ENCODE measurements at places on chromosomes 4 and X.
A peak's percentile ranks its signal among the peaks of the same experiment; 100 is the strongest.

GRCh38 chr4:52638717-52639116 is 20.4 kb downstream of the USP46 start:
- DNase-seq, result no peak

DNA sequence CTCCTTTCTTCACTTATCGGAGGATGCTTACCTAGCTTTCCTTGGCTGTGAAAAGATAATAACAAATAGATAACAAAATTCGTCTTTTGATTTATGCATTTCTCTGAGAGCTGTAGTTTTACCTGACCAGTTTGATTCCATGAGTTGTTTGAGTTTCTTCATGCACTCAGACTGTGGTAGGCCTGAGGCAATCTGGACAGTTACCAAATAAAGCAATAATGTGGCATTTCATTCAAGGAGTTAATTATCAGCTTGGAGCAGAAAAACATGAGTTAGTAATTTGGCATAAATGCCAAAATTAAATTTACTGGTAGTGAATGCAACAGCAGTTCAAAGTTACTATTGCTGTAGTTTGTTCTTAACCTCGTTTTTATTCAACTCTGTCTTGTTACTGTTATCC is 53.5 kb downstream of the FABP2 start:
- DNase-seq, result no peak

DNA sequence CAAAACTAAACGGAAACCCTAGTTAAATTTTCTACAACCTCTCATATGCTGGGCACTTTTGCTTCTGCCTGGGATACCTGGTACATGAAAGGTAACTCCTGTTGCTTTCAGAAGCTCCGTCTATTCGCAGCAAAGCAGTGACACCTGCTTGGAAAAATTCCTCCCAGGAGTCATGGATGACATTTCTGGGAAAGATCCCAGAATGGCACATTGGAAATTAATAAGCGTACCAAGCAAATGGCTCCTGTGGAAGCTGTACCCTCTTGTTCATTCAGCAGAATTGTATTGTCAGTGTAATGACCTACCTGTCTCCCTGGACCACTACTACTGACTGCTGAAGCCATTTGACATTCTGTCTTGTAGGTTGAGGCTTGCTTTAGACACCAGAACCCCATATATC is 349.7 kb upstream of the NOCT start:
- no peak for DNase-seq

- DNase-seq, result no peak
Observed at GRCh38 chr4:15689540-15689939, 7.9 kb downstream of the FAM200B start.

DNA sequence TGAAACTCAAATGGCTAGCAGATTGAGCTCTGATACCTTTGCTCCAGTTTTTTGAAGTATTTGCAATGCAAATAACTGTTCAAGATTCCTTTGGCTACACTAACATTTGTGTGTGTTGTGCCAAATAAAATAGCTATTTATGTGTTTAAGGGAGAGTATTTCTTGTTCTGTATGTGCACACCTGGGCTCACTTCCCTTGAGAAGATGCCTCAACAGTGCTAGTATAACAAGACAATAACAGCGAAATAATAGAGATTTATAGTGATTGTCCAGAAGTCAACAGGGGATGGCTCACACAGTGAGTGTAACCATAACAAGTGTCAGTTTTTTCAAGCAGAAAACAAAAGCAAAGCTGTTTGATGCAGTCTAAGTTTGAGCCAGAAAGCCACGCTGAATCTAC is 460.5 kb downstream of the CENPC start:
- no peak for DNase-seq

DNA sequence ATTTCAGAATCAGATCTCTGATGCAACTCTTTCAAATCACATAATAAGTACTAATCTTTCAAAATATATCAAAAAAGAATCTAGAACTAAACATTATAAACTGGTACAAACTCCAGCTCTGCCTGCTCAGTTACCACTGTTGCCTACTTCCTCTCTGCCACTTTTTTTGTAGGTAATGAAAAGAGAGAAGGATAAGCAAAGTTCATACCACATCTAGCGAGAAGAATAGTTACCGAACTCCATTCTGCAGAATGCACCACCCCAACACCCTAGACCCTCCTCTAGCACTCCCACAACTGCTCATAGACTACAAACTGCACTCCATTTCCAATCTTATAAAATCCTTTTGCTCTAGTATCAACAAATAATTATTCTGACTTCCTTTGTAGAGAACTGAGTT is 19.7 kb upstream of the LRBA start:
- DNase-seq, result no peak

GRCh38 chr4:112916868-112917267 is 132.6 kb upstream of the ANK2 start:
- DNase-seq, result no peak

- no peak for DNase-seq
Observed at GRCh38 chr4:38503689-38504395, 160.2 kb upstream of the KLF3 start.

GRCh38 chrX:56783996-56784620 is 55.1 kb downstream of the NBDY start:
- DNase-seq, result no peak

- peak; percentile 56 for DNase-seq
Observed at GRCh38 chrX:110167952-110168451, 149.9 kb downstream of the AMMECR1 start.

- no peak for DNase-seq
Observed at GRCh38 chr4:70120323-70120722, 33.7 kb upstream of the PRR27 start.

DNA sequence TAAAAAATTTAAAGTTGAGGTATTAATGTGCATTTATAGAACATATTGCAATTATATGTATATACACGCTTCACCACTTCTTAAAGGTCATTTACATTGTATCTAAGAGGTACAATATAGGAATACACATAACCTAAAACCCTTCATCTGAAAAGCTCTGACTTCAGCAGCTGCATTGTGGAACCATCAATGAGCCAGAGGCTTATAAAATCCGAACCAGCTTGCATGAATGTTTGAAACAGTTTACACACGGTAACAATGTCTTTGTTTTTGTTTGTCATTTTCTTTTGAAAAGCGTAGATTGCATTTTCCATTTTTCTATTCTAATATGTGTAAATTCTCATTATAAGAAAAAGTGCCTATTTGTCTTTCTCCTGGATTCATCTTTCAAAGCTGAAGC is 221.6 kb downstream of the DCLK2 start:
- no peak for DNase-seq

- no peak for DNase-seq
Observed at GRCh38 chrX:44265559-44265958, 77.9 kb downstream of the EFHC2 start.

DNA sequence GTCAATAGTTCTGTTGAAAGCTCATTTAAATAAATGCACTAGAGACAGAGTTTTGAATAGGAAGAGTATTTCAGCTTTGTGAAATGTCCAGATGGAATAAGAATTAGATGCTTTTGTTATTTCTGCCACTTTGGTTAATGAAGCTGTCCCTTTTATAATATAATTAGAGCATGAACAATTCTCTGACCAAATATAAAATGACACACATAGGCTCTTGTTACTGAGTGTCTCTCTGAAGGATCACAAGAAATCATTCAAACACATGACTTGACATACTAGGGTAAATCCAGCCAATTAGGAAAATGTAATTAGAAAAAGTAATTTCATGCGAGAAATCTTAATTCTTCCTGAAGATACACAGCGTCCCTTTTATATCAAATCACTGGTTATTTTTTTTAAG is 68.4 kb upstream of the DDIT4L start:
- DNase-seq, result no peak

DNA sequence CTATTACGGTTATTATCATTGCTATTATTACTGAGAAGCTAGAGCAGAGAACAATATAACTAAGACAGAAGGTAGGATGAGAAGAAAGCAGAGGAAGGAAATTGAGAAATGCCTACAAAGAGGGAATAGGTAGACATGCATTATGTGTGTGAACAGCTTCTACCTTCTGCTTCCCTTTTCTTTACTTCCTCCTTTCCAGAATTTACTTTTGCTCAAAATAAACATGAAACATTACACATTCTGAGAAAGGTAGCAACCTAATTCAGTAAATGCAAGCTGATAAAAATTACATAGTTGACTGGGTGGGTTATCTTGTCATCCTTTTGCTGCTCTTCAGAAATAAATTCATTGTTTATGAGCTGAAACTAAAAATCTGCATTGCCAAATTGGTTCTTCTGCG is 54.6 kb downstream of the AMOT start:
- no peak for DNase-seq

GRCh38 chr4:34037280-34037679 is 2207.0 kb downstream of the ARAP2 start:
- DNase-seq, result no peak

DNA sequence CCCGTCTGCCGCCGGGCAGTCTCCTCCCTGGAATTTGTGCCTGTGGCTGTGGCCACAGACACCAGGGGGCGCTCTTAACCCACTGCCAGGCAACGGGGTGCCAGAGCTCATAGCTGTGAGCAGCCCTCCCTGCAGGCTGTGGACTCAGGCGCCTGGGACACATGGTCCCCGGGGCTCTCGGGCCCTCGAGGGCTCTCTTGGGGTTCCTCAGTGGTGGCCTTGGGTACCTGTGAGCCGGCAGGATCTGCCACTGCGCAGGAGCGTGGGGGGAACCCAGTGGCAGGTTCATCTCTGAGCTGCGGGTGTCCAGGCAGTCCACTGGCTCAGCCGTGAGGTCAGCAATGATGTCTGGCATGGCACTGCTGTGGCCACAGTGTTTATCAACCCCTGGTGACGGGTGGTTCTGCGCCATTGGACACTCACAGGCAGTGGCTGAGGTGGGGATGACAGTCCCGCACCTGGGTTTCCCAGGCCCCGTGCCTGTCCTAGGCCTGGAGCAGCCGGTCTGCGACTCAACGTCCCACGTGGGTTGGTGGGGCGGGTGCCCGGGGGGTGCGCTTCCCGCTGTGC is 37.2 kb downstream of the PCGF3 start:
- peak; percentile 87 for DNase-seq

GRCh38 chr4:152581536-152582160 is 45.8 kb upstream of the FBXW7 start:
- DNase-seq, result no peak

GRCh38 chr4:173527103-173527891 is 2.7 kb downstream of the HAND2 start:
- no peak for DNase-seq

GRCh38 chr4:53688186-53688790 is 97.0 kb upstream of the LNX1 start:
- peak; percentile 42 for DNase-seq

GRCh38 chr4:155909615-155910226 is 6.2 kb downstream of the TDO2 start:
- no peak for DNase-seq

GRCh38 chrX:68848189-68848940 is 19.5 kb downstream of the EFNB1 start:
- no peak for DNase-seq

DNA sequence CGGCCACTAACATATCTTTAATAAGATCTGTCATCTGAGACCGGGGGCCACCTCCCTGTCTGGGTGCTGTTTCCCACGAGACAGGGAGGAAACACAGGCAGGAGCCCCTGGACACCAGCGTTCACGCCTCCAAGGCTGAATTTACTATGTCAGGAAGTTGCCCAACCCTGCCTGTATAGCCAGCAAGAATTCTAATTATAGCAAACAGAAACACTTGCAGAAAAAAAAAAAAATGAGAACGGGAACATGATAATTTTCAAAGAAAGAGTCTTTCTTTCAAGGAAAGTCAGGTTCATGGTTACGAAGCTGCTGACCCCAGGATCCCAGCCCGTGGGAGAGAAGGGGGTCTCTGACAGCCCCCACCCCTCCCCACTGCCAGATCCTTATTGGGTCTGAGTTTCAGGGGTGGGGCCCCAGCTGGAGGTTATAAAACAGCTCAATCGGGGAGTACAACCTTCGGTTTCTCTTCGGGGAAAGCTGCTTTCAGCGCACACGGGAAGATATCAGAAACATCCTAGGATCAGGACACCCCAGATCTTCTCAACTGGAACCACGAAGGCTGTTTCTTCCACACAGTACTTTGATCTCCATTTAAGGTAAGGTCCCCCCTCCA is at the start of gene IL3RA:
IL3RA (plus strand) TSS at position 455 of the 613 bp plus-strand sequence. CDS start 4,981 bp downstream, outside the sequence.
- no peak for DNase-seq

DNA sequence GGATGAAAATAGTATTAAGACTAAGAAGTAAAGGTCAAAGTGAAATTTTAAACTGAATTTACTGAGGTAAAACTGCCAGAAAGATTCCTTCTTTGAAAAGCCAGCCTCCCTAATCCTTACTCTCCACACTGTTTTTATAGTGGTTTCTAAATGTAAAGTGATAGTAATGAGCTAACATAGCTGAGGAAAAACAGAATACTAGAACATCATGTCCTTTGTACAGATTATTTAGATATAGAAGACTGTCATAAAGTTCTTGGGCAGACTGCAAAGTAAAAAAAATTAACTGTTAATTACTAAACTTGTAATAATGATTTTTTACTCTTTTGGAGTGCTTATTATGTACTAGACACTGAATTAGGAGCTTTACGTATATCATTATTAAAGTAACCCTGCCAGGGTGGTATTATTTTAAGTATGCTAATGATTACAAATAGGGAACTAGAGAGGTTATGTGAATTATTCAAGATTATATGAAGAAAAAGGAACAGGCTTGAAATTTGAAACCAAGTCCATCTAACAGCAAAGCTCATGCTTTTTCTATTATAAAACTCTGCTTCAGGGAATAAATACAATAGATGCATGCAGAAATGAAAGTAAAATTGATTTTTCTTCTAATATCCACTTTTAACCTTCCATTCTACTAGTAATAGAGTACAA is 150.5 kb downstream of the TBCK start:
- DNase-seq, result no peak

DNA sequence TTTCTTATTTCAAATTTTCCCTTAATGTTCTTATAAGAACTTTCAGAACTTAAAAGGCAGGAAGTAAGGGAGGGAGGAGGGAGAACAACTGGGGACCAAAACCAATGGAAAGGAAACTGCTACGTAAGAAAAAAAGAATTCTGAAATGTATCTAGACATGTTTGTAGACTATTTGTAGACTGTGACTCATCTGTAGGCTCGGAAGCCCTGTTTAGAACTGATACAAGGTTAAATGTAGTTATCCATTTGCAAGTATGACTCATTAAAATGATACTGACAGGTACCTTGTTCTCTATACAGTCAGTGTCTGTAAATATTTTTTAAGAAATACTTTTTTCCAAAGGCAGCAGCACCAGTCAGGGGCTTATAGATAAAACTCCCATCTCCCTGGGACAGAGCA is 202.0 kb downstream of the DHX15 start:
- DNase-seq, result no peak

DNA sequence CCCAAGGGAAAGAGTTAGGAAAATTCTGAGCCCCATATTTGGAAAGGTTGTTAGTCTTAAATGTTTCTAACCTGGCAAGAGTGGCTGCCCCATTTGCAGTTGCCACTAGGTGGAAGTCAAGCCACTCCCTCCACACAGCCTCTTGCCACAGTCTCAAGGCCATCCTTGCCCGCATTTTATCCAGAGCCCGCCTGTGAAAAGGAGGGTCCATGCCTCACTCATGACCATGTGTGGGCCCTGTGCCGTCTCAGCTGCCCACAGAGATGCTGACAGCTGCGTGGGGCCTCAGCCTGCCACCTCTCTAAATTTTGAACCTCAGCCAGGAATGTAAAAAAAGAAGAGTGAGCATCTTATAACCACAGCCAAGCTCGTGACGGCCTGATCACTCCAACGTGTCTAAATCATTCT is 201.5 kb upstream of the FAM241A start:
- DNase-seq, result no peak
